Lower lobe of right lung (tissue), 2 donors: ENCODE measurements at places on chromosomes 13 and 19.
A peak's percentile ranks its signal among the peaks of the same experiment; 100 is the strongest.

GRCh38 chr19:33879818-33880575 is 83.3 kb downstream of the KCTD15 start:
- peak overlapping the region; percentile 65 for H3K27ac ChIP-seq
- H3K4me3 ChIP-seq: no peak overlapping the region
- H3K27me3 ChIP-seq: no peaks in the 10 kb centered on the region
- DNase-seq: no peak
- H3K4me1 ChIP-seq: peaks cover 20% of the 10 kb centered on the region

DNA sequence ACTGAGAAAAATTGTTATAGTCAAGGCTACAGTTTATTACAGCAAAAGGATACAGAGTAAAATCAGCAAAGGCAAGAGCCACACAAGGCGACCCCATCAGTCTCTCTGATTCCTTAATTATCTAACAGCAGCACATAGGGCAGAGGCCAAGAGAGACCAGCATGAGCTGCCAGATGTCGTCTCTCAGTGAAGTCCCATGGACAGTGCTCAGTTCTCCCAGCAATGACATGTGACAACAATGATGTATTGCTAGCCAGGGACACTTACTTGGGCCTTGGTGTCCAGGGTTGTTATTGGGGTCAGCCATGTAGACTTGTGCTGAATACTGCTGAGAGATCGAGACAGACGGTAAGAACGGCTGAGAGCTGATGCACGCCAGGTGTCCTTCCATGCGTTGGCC is 22.3 kb downstream of the ZSWIM9 start:
- no peaks in the 10 kb centered on the region for H3K36me3 ChIP-seq
- H3K27me3 ChIP-seq: no peaks in the 10 kb centered on the region
- no peak for DNase-seq
- H3K4me1 ChIP-seq: peaks cover 4% of the 10 kb centered on the region
- H3K4me3 ChIP-seq: no peak overlapping the region

- H3K27ac ChIP-seq: no peak overlapping the region
- no peaks in the 10 kb centered on the region for H3K36me3 ChIP-seq
- peaks cover 24% of the 10 kb centered on the region for H3K27me3 ChIP-seq
- H3K4me3 ChIP-seq: no peak overlapping the region
Observed at GRCh38 chr19:51727349-51727880, 3.6 kb upstream of the HAS1 start.

- H3K36me3 ChIP-seq: peaks cover 17% of the 10 kb centered on the region
- no peak overlapping the region for H3K4me3 ChIP-seq
- peaks cover 83% of the 10 kb centered on the region for H3K4me1 ChIP-seq
- H3K27ac ChIP-seq: no peak overlapping the region
Observed at GRCh38 chr13:97276862-97277269, 54.7 kb downstream of the MBNL2 start.

- DNase-seq: no peak
- no peak overlapping the region for H3K4me3 ChIP-seq
- H3K27me3 ChIP-seq: peaks cover 3% of the 10 kb centered on the region
- no peaks in the 10 kb centered on the region for H3K36me3 ChIP-seq
- H3K4me1 ChIP-seq: no peaks in the 10 kb centered on the region
Observed at GRCh38 chr19:15136234-15136954, 29.2 kb downstream of the SYDE1 start.

- no peak overlapping the region for H3K4me3 ChIP-seq
- peaks cover 76% of the 10 kb centered on the region for H3K36me3 ChIP-seq
- H3K27me3 ChIP-seq: no peaks in the 10 kb centered on the region
- H3K4me1 ChIP-seq: peaks cover 11% of the 10 kb centered on the region
- DNase-seq: no peak
- peak overlapping the region; percentile 77 for H3K27ac ChIP-seq
Observed at GRCh38 chr19:13926715-13927114, 11.5 kb downstream of the PODNL1 start.

GRCh38 chr19:40398417-40399131 is 8.6 kb upstream of the HIPK4 start:
- peaks cover 36% of the 10 kb centered on the region for H3K36me3 ChIP-seq
- peaks cover 16% of the 10 kb centered on the region for H3K4me1 ChIP-seq
- H3K4me3 ChIP-seq: peak overlapping the region; percentile 27
- H3K27me3 ChIP-seq: no peaks in the 10 kb centered on the region
- peak; percentile 86 for DNase-seq
